NCI-H1417 treated with DMSO at 0.1 percent for 48 hours (cell line): ENCODE measurements at places on chromosomes 12 and 14.

- DNase-seq: no peak
Observed at GRCh38 chr14:74572726-74573301, 39.2 kb downstream of the LTBP2 start.

GRCh38 chr14:65277580-65278270 is 134.8 kb upstream of the FUT8 start:
- DNase-seq: no peak

DNA sequence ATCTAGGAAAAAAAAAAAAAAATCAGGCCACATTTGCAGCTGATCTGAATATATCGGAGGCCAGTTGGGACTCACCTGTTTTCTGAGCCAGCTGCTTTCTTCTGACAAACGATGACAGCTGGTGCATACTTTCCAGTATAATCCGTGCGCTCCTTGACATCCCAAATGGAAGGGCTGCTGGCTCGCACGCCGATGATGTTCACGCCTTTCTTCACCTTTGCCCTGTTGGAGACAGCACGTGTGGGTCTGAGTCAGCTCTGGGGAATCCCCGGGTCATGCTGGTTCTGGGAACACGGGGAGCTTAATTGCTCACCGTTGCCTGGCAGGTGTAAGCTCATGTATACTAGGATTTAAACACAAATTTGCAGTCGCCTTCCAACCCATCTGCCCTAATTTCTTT is 372.8 kb downstream of the TMEM132D start:
- no peak for DNase-seq

GRCh38 chr14:100592461-100592891 is 5.3 kb upstream of the BEGAIN start:
- no peak for DNase-seq

DNA sequence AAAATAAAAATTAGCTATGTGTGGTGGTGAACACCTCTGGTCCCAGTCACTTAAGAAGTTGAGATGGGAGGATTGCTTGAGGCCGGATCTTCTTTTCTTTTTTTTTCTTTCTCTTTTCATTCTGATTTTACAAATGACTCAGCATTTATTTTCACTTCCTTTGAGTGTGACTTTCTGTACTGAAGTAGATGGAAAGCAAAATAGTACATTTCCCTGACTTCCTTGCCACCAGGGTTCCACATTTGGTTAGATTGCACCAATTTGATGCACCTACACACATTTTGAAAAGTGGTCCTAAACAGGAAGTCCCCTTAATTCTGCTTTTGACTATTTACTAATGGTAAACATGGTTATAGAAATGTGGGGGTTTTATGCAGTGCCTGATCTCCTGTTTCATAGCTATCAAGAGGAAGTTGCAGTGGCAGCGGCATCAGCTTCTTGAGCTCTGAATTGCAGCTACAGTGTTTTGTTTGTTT is 13.0 kb upstream of the LEMD3 start:
- DNase-seq: no peak
